ENCODE measurements at places on chromosomes 12 and 14. TPM values are rescaled to one million over a fixed set of nuclear protein-coding genes. Genes with fewer than 3 reads are reported as not detected.

Gene ADAM21
- total RNA-seq = not detected

Gene FOXA1
- total RNA-seq = 0.42 TPM

Gene TMEM132C
- total RNA-seq = under 0.01 TPM

Gene MYF6
- not detected for total RNA-seq

Gene KLRC1
- 6.4 TPM for total RNA-seq

Gene PELI2
- total RNA-seq = 31.9 TPM

Gene AKAP6
- 5.6 TPM for total RNA-seq

Gene PRH2
- not detected for total RNA-seq

Gene FLRT2
- under 0.01 TPM for total RNA-seq

Gene PARPBP
- total RNA-seq = 4.0 TPM

Gene MGST1
- 15.6 TPM for total RNA-seq

Gene NOP9
- 11.2 TPM for total RNA-seq

Gene GLIPR1
- 92.7 TPM for total RNA-seq

Gene PCED1B
- total RNA-seq = 10.0 TPM

Gene HVCN1
- total RNA-seq = 18.5 TPM

Gene CLEC4D
- total RNA-seq = 10.9 TPM

Gene SIX6
- not detected for total RNA-seq

Gene NXPH4
- total RNA-seq = not detected

Gene SYCP3
- 0.21 TPM for total RNA-seq

Gene SERPINA3
- total RNA-seq = not detected

Gene IFI27
- 0.84 TPM for total RNA-seq

Gene PTPRQ
- not detected for total RNA-seq

Gene SLC39A5
- not detected for total RNA-seq

Gene CLEC6A
- 1.0 TPM for total RNA-seq

Gene LTBP2
- 0.42 TPM for total RNA-seq

Gene FKBP3
- total RNA-seq = 36.2 TPM

Gene AP4S1
- total RNA-seq = 13.0 TPM

Gene PFDN5
- 979 TPM for total RNA-seq

Gene GPR65
- total RNA-seq = 30.2 TPM

Gene CLEC7A
- total RNA-seq = 177 TPM

Gene MGP
- total RNA-seq = 0.31 TPM

Gene SSPN
- 0.10 TPM for total RNA-seq

Gene TAS2R7
- total RNA-seq = not detected

Gene RASSF8
- total RNA-seq = 0.21 TPM

Gene GALNT9
- total RNA-seq = 0.63 TPM

Gene RFX4
- not detected for total RNA-seq

Gene CMA1
- not detected for total RNA-seq

Gene C1QL4
- total RNA-seq = 0.10 TPM

Gene PTPRR
- total RNA-seq = not detected
